Activated T-helper 2 cell treated with anti-CD3 and anti-CD28 coated beads, Interferon-gamma antibody, Interleukin-2, Interleukin-4, amounts not matched to agents 10 μg/mL and 5 μg/mL and 100 μg/mL, durations not matched to agents 14 hours and 24 hours and 36 hours (primary cell): ENCODE measurements at places on chromosomes 2 and 18.

- DNase-seq: no peak
These were observed 71.7 kb downstream of the HS1BP3 start for GRCh38 chr2:20578895-20579825.

DNA sequence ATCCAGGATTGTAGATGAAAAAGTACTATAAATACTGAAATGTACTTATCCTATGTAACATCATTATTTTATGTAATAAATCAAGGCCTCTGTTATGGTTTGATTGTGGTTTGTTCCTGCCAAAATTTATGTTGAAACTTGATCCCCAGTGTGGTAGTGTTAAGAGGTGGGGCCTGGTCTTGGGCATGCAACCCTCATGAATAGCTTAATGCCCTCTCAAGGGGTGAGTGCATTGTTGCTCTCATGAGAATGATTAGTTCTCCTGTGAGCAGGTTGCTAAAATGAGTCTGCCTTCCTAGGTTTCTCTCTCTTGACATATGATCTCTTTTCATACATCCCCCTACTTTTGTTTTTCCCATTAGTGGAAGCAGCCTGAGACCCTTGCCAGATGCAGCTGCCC, 915.4 kb downstream of the TSN start:
- DNase-seq: no peak

GRCh38 chr2:28452534-28453081, 43.3 kb upstream of the PLB1 start:
- DNase-seq: peak; percentile 65

- no peak for DNase-seq
These were observed 126.9 kb upstream of the LINC00305 start for GRCh38 chr18:64275593-64276300.

DNA sequence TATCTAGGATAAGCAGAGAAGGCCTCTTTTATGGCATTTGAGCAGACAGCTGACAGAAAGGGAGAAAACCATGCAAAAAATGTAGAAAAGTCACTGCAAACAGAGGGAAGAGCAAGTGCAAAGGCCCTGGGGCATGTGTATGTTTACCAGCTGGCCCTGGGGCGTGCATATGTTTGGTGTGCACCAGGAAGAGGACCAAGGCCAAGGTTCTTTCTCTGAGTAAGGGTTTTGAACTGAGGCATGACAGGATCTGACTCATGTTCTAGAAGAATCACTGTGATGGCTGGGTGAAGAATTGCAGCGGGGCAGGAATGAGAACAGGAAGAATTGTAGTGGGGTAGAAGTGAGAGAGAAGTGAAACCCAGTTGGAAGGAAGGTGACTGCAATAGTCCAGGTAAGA, 69.6 kb downstream of the STEAP3 start:
- DNase-seq: no peak

- DNase-seq: no peak
These were observed 950.1 kb downstream of the TRIB2 start for GRCh38 chr2:13666582-13667414.

DNA sequence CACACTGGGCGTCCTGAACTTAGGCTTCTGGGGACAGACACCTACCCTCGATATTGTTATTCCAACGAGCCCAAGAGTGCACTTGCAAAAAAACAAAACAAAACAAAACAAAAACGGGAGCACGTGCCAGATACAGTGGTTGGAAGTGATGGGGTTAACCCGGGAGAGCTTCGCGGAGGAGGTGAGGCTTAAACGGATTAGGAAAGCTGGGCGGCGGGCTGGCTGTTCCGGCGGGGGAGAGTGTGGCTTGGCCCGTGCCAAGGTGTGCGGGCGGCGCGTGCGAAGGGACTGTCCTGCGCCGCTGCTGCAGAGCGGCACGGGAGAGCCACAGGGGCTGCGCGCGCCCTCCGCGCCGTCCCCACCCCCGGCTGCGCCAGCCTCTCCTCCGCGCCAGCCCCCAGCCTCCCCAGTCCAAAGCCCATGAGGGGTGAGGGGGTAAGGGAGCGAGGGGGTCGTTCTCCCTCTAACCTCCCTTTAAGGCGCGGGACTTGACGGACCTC, 1.5 kb upstream of the SLC30A3 start:
- DNase-seq: no peak

GRCh38 chr2:32495139-32495538, 132.7 kb upstream of the TTC27 start:
- DNase-seq: no peak

- DNase-seq: no peak
These were observed 340.8 kb downstream of the RDH14 start for GRCh38 chr2:18219676-18220075.

DNA sequence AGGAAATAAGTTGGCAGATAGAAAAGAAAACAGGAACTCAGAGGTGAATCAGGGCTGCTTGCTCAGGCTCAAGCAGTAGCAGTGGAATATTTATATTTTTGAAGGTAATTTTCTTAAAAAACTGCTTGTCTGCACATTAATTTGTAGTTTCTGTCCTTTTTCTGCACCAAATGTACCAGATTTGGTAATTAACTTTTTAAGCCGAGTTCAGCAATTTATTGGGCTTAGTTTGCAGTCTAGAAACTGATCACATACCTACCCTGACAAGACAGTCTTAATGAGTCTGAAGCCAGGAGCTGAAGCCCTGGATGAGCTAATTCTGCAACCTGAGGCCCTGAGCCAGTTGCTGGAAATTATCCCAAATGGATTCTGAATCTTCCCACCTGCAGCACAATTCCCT, 647.0 kb downstream of the TDRD15 start:
- DNase-seq: no peak

- DNase-seq: no peak
These were observed 6.0 kb upstream of the BMP10 start for GRCh38 chr2:68877079-68877772.

GRCh38 chr2:51065276-51065675, 33.3 kb upstream of the NRXN1 start:
- DNase-seq: no peak

- no peak for DNase-seq
These were observed 41.9 kb downstream of the TNFRSF11A start for GRCh38 chr18:62366992-62367391.

- no peak for DNase-seq
These were observed 9.7 kb upstream of the SNRNP200 start for GRCh38 chr2:96315005-96315399.

DNA sequence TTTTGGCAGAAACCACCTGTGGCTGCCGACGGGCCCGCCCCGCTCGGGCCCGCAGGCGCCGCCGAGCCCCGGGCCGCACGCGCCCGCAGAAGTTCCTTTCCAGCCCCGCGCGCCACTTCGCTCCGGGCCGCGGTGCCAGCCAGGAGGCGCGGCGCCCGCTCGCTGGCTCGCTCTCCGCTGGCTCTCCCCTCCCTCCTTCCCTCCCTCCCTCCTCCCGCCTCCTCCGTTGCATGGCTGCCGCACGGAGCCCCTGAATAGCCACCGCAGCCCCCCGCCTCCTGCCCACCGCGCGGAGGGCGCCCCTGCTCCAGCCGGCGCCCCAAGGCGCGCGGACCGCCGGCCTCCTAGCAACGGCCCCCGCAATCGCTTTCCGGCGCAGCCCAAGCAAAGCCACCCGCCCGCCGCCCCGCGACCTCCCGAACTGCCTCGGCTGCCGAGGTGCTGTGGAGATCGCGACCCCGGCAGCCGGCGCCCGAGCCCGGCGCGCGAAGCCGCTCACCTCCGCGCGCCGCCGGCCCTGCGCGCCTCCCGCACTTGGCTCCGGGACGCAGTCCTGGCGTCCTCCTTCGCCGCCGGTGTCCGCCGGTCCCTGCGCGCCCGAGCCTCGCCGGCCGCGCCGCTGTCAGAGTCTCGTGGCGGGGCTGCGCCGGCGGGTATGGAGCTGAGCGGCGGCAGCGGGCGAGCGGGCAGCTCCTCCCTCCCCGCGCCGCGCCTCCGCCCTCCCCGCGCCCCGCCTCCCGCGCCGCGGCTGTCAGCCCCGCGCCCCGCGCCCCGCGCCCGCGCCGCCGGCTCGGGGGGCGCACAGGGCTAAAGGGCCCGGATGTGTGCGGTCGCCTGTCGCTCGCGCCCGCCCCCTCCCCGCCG, at the start of gene ZBTB7C:
Gene ZBTB7C, minus strand, starts transcription at position 657 of the 864 bp plus-strand sequence.
- no peak for DNase-seq

DNA sequence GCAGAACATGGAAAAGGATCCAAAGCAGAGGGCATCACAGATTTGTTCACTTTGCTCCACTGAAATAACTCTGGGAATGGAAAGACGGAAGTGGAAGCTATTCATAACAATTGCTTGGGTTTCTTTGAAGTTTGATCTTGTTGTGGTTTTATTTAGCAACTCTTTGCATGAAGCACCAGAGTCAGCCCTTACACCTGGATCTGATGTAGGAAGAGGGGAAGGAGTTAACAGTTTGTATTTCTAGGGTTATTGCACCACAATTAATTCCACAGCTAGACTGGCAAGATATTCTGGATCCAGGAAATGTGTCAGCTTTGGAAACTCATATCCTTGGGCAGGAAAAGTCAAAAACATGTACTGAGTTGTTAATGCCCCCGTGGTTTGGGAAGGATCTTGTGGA, 1143.4 kb downstream of the CNTNAP5 start:
- DNase-seq: no peak

- no peak for DNase-seq
These were observed 277.5 kb upstream of the KLHL29 start for GRCh38 chr2:23107327-23107941.

- DNase-seq: peak; percentile 29
These were observed 47.0 kb downstream of the CHRNA1 start for GRCh38 chr2:174717273-174717672.

DNA sequence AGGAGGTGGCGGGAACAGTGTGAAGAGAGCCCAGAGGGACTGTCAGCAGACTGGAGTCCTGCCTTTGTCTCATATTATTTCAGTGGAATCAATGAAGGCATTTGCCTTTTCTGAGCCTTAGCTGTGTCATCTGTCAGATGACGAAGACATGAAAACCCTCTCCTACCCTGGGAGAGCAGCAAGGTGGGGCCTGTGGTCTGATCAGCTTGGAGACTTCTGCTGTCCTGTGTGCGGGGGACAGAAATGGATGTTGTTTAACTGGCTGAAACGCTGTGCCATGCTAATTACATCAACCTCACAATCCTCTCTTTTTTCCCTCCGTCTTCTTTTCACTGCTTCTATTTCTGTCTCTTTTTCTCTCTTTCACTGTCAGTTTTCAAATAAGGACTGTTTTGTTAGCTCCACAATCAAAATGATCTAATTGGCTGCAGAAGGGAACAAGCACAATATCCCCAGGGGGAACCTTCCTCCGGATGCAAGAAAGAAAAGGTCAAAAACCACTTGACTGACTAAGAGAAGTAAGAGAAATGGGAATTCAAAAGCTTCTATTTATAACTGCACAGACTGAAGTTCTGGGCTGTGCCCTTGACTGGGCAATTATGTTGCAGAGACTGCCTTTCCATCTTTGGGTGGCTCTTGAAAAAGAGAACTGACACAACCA, 340.1 kb downstream of the CLIP4 start:
- DNase-seq: no peak

DNA sequence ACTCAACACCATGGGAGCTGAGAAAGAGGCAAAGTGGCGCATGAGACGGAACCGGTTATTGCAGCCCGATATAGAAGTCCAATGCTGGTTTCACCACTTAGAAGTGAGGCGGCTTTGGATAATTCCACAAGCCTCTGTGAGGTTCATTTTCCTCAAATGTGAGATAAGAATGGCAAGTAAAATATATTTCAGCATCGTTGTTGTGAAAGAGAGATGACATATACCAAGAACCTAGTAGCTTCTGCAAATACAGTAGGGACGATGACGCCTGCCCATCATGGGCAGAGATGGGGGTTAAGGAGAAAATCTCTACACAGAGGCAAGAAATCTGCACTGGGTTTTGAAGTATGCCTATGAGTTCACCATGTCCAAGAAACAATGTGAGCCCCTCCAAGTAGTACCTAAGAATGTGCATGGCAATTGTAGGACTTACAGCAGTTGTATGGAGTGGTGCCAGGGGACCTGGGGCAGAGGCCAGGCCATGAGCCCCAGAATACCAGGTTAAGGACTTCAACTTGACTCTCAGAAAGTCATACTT, 352.0 kb downstream of the RNF144A start:
- no peak for DNase-seq

DNA sequence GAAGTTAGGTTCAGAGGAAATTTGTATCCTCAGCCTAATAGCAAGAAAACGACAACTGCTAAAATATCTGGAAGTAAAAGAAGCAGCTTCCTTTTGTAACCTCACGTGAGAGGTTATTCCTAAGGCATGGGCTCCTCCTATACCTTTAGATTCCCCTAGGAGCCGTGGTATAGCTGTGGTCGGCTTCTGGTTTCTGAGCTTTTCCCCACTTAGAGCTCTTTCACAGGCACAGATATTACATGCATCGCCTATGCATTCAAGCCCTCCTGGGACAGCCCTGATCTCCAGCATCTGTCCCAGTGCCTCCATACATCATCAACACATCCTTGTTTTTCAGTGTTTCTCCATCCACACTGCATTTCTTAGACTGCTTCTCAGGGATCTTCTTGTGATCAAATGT, 289.0 kb downstream of the ALPK2 start:
- no peak for DNase-seq

DNA sequence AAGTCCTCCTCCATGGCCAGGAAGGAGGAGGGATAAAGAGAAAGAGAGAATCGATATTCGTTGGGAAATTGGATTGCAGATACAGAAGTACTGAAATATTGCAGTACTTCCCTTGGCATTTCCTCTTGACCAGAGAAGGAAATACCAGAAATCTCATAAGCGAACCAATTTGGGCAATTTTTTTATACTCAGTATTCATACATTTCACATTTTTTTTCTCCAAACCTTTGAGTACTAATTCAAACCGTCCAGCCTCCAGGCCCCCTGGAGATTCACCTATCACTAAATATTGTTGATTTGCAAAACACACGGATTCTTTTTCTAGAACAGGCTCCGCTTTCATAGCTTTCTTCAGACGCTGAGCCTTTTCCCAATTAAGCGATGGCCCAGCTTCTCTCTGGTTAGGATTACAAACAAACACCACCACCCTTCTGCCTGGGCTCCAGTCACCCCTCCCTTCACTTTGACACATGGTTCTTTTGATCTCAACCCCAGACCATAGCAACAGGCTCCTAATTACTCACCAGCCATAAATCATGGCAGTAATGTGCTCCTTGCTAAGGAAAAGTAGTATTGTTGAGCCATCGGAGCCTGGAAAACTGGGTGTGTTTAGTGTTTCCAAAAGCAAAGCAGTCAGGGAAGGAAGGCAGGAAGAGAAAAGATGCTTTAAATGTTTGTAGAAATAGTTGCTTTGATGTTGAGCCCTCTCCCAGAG, 138.4 kb upstream of the CCDC68 start:
- DNase-seq: no peak

DNA sequence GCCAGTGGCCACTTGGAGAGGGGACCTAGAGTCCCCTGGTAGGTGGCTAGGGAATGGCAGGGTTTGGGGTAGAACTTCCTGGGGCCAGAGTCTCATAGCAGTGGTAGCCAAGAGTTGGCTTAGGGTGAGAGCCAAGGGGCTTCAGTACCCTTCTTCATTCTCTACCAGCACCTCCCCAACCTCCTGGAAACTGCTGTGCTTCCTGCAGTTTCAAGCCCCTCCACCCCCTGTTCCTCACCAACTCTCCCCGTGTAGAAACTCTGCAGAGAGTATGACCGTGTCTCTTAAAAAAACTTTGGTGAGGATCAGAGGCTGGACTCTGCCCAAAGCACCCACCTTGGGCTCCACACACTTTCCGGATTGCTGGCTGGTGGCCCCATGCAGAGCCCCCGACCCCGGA, 159.6 kb downstream of the MSH2 start:
- DNase-seq: no peak

GRCh38 chr2:73386894-73387636, 1.4 kb downstream of the ALMS1 start:
- DNase-seq: no peak
